Mesothelial cell of epicardium (in vitro differentiated cells): ENCODE measurements at places on chromosomes 2 and 18. TPM values are rescaled to one million over a fixed set of nuclear protein-coding genes. Genes with fewer than 3 reads are reported as not detected.

Gene SP140
- total RNA-seq = 0.34 to 0.75 TPM (median 0.54 TPM) in 3 replicates

GRCh38 chr2:109337221-109337620, 208.2 kb downstream of the SH3RF3 start:
- H3K4me3 ChIP-seq = no peak overlapping the region
- no peak overlapping the region for H3K27ac ChIP-seq
- peaks cover 21% of the 10 kb centered on the region for H3K4me1 ChIP-seq
- no peaks in the 10 kb centered on the region for H3K36me3 ChIP-seq

Gene PDE1A
- 1.2 to 1.9 TPM (median 1.6 TPM) in 3 replicates for total RNA-seq

DNA sequence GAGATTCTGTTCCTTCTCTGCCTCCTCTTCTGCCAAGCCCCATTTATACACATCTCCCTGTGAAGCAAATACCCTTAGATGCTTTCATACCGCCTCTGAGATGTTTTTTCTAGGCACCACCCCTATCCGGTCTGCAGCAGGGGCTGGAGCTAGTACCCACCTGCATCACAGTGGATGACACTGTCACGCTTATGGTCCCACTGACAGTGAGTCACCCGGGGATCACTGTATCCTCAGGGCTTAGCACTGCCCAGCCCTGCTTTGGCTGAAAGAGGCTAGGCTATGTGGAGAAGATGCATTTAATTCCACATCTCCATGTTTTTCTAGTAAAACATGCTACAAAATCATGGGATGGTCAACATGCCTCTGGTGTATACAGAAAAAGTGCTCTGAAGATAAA, 9.9 kb downstream of the FABP1 start:
- H3K4me1 ChIP-seq = peaks cover 4% of the 10 kb centered on the region
- no peak overlapping the region for H3K4me3 ChIP-seq
- no peak for DNase-seq

- no peaks in the 10 kb centered on the region for H3K4me1 ChIP-seq
- no peaks in the 10 kb centered on the region for H3K36me3 ChIP-seq
- H3K4me3 ChIP-seq = no peak overlapping the region
- no peaks in the 10 kb centered on the region for H3K27me3 ChIP-seq
- H3K27ac ChIP-seq = no peak overlapping the region
These were observed 212.7 kb upstream of the SLC14A2 start for GRCh38 chr18:45402485-45403056.

DNA sequence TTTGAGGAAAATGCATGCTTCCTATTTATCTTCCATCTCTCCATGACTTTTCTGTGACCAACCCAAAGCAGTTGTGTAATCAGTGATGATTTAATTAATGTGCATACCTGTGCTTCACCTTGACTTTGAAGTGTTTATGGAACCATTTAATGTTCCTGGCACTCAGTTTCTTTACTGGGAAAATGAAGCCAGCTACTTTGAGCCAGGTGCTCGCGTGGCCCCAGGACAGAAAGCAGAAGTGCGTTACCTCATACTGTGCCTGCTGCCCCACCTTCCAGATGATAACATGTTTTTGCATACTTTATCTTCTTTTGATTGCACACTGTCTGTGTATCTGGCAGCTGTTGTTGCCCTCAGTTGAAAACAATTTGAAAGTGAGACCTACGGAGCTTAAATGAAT, 61.3 kb downstream of the PMAIP1 start:
- H3K27ac ChIP-seq = no peak overlapping the region
- H3K36me3 ChIP-seq = no peaks in the 10 kb centered on the region
- no peak for DNase-seq
- H3K4me1 ChIP-seq = peaks cover 23% of the 10 kb centered on the region
- H3K27me3 ChIP-seq = peaks cover 9% of the 10 kb centered on the region
- no peak overlapping the region for H3K4me3 ChIP-seq

DNA sequence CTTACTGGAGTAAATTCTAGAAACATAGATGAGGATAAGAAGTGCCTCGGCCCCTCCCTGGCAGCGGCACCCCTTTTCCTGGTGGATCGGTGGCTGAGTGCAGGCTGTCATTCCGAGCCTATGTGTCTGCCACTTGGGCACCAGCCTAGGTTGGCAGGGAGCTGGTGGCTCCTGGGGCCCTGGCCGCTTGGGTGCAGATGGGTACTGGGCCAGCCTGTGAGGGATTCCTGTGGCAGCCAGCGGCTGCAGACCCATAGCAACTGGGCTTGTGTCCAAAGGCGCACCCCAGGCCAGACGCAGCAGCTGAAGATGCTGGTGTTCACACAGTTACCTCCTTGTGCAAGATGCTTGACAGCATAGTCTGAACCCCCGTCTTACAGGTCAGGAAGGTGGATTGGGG, 2.8 kb downstream of the SNORC start:
- no peak for DNase-seq
- no peaks in the 10 kb centered on the region for H3K36me3 ChIP-seq
- H3K27ac ChIP-seq = no peak overlapping the region
- H3K27me3 ChIP-seq = peaks cover 15% of the 10 kb centered on the region

Gene TRABD2A
- total RNA-seq = 0.45 to 0.55 TPM (median 0.45 TPM) in 3 replicates
